ENCODE measurements at places on chromosomes 3 and 15.

DNA sequence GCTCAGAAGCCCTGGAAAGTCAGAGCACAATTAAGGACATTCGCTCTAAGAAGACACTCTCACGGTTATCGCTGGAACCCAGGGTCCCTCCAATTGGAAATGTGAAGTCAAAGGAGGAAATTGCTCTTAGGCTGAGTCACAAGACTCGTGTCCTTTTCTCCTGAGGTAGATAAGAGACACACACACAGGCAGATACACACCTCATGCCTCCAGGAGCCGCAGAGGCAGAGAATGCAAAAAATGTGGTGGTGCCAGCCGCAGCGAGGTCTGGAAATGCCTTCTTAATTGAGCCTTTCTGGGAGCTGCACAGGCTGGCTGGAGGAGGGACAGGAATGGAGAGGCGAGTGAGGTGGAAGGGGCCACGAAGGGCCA, 189.3 kb downstream of the OPA1 start:
- no peak for DNase-seq

- DNase-seq = no peak
Measured at GRCh38 chr3:27479806-27480543, 4.2 kb downstream of the SLC4A7 start.

- no peak for DNase-seq
Measured at GRCh38 chr3:184419171-184419570, 39.3 kb downstream of the CHRD start.

- DNase-seq = no peak
Measured at GRCh38 chr3:13299531-13300155, 120.5 kb downstream of the NUP210 start.

GRCh38 chr3:117837391-117837790, 1127.8 kb downstream of the TUSC7 start:
- no peak for DNase-seq

- DNase-seq = peak; percentile 75
Measured at GRCh38 chr3:100682854-100683760, 26.2 kb upstream of the TFG start.

DNA sequence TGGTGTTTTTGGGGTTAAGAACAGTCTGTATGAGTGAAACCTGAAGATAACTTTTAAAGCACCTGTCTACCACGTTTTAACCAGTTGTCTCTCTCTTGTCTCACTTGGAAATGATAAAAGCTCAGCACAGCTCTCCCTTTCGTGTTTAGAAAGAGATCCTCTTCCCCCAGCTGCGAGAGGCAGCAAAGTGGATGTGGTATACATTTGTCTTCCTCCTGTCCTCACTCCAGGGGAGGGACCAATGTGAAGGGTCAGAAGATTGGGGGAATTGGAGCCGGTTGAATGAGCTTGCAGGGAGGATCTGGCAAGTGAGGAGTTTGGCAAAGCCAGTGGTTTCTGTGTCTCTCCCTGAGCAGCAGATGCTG, 14.6 kb downstream of the SMAD6 start:
- DNase-seq = no peak

DNA sequence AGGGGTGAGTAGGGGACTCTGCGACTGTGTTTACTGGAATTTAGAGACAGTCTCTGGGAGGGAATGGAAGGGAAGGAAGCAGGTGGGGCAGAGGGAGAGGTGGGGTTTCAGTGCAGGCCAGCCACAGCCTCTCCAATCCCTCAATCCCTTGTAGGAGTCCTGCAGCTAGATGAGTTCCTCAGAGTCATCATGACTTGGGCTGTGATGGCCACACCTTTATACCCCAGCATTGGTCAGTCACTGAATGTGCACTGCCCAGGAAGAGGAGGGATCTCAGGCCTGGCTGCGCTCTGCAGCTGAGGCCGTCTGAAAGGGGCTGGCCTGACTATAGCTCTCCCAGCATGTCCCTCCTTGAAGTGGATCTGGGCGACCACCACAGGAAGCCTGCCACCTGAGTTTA, 67.3 kb upstream of the GLCE start:
- DNase-seq = no peak

- peak; percentile 38 for DNase-seq
Measured at GRCh38 chr3:148077318-148077923, 620.3 kb upstream of the AGTR1 start.

GRCh38 chr15:80999623-81000036, 1.1 kb upstream of the TLNRD1 start:
- peak; percentile 4 for DNase-seq

GRCh38 chr3:120497818-120498217, 47.0 kb upstream of the FSTL1 start:
- DNase-seq = no peak

DNA sequence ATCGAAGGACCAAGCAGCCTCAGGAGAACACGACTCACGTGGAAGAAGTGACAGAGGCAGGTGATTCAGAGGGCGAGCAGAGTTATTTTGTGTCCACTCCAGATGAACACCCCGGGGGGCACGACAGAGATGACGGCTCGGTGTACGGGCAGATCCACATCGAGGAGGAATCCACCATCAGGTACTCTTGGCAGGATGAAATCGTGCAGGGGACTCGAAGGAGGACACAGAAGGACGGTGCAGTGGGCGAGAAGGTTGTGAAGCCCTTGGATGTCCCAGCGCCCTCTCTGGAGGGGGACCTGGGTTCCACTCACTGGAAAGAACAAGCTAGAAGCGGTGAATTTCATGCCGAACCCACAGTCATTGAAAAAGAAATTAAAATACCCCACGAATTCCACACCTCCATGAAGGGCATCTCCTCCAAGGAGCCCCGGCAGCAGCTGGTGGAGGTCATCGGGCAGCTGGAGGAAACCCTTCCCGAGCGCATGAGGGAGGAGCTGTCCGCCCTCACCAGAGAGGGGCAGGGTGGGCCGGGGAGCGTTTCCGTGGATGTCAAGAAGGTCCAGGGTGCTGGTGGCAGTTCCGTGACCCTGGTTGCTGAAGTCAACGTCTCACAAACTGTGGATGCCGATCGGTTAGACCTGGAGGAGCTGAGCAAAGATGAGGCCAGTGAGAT, 26.0 kb downstream of the SYNM start:
- no peak for DNase-seq

- no peak for DNase-seq
Measured at GRCh38 chr15:90227816-90228772, 5.6 kb downstream of the CIB1 start.

GRCh38 chr3:33006081-33006480, 54.6 kb downstream of the CCR4 start:
- DNase-seq = no peak

GRCh38 chr3:8775602-8776001, 6.2 kb upstream of the OXTR start:
- no peak for DNase-seq

GRCh38 chr15:88621789-88622604, 857 bp downstream of the AEN start:
- peak; percentile 21 for DNase-seq

- no peak for DNase-seq
Measured at GRCh38 chr3:194276768-194277103, 74.4 kb downstream of the CPN2 start.

- DNase-seq = no peak
Measured at GRCh38 chr3:182216311-182216970, 504.7 kb downstream of the SOX2 start.

Data from NCI-H146 (cell line).